Sigmoid colon (tissue), 7 donors: ENCODE measurements at places on chromosomes 12 and 14. TPM values are rescaled to one million over a fixed set of nuclear protein-coding genes. Genes with fewer than 3 reads are reported as not detected.

GRCh38 chr12:24015833-24016160, 66.3 kb upstream of the SOX5 start:
- DNase-seq: no peak

DNA sequence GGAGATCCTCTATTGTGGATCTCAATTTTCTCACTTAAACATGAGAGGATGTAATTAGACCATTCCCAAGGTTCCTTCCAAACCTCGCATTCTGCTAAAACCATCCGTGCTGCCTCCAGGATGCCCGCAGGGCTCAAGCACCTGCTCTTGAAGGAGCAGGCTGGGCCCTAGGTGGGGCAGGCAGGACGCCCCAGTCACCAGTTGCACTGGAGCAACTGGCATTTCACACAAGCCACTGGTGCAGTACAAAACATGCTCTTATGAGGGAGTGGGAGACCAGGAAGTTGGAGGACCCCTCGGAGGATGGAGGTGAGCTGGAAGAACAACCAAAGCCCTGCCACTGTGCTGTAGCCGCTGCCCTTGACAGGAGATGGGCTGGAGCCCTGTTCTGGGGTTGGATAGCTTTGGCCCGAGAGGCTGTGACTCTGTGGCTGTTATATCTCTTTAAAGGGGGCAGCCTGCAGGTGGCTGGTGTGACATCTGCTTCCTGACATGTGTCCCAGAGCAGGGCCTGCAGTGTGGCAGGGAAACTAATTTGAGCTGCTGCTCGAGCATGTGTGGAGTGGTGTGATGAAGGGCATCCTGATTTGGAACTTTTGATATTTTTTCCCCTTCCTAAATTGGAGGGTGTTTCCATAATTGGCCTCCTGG, 122.2 kb downstream of the CRACR2A start:
- no peak for DNase-seq

DNA sequence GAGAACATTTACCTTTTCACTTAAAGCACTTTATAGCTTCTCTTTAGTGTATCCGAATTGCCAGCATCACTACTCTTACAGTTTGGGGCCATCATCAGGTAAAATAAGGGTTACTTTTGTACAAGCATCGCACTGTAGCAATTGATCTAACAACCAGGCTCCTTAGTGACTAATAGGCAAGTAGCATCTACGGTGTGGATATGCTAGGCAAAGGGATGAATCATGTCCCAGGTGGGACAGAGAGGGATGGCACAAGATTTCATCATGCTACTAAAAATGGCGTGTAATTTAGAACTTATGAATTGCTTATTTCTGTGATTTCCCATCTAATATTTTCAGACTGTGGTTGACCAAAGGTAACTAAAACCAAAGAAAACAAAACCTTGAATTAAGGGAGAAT, 582.3 kb downstream of the KCNH5 start:
- no peak for DNase-seq

DNA sequence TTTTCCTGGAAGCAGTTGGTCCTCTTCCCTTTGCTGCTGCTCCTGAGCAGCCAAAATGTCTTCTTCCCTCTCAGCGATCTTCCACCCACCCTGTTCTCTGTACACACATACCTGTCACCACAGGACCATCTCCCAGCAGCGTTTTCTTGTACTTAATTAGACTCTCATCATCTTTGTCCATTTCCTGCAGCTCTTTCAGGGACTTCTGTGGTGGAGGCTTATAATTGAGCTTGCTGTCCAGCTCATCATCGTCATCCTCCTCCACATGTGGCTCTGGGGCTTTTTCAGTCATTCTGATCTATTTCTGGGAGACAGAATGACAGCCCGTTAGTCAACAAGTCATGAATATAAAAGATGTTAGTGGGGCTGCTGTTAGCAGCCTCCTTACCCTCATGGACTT, 11.0 kb downstream of the ARHGDIB start:
- DNase-seq: no peak

GRCh38 chr12:128549601-128550218, 274.0 kb downstream of the SLC15A4 start:
- DNase-seq: no peak

The LRP1-AS gene
- polyA plus RNA-seq: not detected

The DHRS1 gene
- polyA plus RNA-seq: 56.6 TPM
